ENCODE measurements at places on chromosomes 5 and 9. TPM values are rescaled to one million over a fixed set of nuclear protein-coding genes. Genes with fewer than 3 reads are reported as not detected.

PCDHGB6 gene
- total RNA-seq, result 4.1 TPM

NPR2 gene
- total RNA-seq, result 28.4 TPM

BTNL8 gene
- 0.19 TPM for total RNA-seq

EIF4E1B gene
- total RNA-seq, result not detected

ADGRD2 gene
- total RNA-seq, result not detected

TTC16 gene
- not detected for total RNA-seq

PCDHGA12 gene
- total RNA-seq, result 6.9 TPM

DNA sequence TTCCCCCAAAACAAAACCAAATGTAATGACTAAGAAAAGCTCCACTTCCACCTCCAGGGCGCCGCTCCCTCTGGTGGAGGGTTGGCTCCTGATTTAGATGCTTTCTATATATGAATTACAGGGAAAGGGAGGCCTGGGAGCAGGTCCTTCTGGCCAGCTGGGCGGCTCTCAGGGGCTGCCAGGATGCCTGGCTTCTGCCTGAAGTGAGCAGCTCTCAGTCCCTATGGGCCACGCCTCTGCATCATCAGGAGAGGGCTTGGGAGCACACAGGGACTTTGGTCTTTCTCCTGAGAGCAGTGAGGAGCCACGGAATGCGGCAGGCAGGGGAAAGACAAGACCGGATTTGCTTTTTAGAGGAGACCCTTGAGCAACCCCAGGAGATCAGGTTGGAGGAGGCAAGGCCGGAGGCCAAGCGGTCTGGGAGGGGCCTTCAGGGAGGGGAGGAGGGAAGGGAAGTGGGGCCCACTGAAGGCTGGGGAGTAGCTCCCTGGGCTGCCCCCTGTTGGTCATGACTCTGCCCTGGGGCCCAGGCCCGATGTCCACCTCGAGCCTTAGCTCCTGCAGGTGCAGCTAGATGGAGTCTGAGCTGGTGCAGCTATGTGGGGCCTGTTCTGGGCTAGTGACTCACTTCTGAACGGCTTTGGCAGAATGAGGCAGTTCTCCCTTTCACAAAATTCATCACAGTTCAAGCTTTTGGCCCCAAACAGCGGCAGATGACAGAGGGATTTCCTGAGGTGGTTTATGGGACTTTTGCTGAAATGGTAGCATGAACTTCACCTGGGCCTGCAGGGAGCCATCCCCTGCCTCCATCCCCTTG lies 11.3 kb upstream of the GRHPR start:
- DNase-seq, result no peak

DNA sequence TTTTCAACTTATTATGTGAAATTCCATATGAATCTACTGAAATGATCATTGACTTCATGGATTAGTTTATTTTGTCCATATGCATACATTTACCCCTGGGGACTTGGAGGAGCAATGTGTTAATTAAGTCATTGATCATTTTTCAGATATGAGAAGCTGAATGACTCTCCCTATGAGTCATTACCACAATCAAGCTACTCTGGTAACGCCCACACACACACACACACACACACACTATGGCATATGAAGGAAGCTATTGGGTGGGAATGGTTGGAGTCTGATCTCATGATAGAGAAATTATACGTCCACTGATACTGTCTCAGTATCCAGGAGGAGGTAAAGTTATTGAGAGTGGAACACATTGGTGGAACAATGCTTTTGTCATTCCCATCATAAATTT lies 528.9 kb downstream of the AGTPBP1 start:
- DNase-seq, result no peak

GRCh38 chr9:107674721-107675277 lies 185.2 kb upstream of the KLF4 start:
- DNase-seq, result no peak

GRCh38 chr9:34492051-34492450 lies 30.7 kb downstream of the ENHO start:
- no peak for DNase-seq

DNA sequence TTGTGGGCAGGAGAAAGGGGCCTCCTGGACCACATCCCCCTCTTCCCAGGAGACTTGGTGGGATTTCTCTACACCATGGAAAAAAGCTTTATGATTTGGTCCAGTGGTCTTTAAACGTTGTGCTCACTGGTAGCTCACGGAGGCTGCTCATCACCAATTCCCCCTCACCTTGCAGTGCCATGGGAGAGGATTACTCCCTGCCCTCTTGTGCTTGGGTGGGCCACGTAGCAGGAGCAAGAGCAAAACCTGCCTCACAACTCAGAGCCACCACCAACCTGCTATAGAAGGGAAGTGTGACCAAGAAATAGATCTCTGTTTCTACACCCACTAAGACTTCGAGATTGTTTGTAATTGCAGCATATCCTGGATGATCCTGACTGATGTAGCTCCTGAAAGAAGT lies 42.2 kb upstream of the N4BP3 start:
- DNase-seq, result no peak

DNA sequence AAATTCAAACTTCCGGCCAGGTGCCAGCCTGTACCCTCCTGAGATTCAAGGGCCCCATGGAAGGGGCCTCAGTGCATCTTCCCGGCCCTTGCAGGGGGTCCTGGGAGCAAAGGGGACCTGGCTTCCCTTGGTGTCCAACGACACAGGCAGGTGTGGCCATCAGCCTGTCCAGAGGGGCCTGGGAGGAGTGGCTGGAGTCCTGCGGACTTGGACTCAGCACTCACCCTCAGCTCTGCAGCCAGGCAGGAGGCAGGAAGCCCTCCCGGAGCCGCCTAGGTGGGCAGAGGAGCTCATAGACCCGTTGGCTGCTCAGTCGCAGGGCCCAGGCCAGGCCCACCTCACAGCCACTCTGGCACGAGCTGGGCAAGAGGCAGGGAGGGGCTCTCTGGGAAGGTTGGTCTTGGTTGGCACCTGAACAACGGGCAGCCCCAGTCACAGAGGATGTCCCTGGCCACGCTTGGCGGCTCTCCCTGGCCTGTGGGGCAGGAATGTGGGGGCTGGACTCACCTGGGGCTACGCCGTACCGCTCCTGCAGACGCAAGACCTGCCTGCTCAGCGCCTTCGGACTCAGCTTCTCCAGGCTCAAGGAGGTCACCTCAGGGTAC lies 53.8 kb upstream of the NRARP start:
- DNase-seq, result no peak

GRCh38 chr5:127820910-127821553 lies 117.8 kb downstream of the CCDC192 start:
- DNase-seq, result no peak

- DNase-seq, result no peak
Measured at GRCh38 chr5:115456056-115456455, 88.5 kb downstream of the FEM1C start.

- DNase-seq, result no peak
Measured at GRCh38 chr5:98474216-98474615, 299.2 kb upstream of the RGMB start.

- no peak for DNase-seq
Measured at GRCh38 chr5:1468629-1469527, 23.6 kb upstream of the SLC6A3 start.
